ENCODE measurements at places on chromosomes 4 and X.

DNA sequence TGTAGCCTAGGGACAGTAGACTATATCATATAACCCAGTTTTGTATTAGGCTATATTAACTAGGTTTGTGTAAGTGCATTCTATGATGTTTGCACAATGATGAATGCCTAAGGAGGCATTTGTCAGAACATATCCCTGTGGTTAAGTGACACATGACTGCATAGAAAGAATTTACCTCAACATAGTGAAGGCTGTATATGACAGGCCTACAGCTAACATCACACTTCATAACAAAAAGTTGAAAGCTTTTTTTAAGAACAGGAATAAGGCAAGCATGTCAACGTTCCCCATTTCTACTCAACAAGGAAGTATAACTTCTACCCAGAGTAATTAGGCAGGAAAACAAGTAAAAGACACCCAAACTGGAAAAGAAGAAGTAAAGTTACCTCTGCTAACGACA lies 165.9 kb upstream of the NDST4 start:
- DNase-seq, result no peak

DNA sequence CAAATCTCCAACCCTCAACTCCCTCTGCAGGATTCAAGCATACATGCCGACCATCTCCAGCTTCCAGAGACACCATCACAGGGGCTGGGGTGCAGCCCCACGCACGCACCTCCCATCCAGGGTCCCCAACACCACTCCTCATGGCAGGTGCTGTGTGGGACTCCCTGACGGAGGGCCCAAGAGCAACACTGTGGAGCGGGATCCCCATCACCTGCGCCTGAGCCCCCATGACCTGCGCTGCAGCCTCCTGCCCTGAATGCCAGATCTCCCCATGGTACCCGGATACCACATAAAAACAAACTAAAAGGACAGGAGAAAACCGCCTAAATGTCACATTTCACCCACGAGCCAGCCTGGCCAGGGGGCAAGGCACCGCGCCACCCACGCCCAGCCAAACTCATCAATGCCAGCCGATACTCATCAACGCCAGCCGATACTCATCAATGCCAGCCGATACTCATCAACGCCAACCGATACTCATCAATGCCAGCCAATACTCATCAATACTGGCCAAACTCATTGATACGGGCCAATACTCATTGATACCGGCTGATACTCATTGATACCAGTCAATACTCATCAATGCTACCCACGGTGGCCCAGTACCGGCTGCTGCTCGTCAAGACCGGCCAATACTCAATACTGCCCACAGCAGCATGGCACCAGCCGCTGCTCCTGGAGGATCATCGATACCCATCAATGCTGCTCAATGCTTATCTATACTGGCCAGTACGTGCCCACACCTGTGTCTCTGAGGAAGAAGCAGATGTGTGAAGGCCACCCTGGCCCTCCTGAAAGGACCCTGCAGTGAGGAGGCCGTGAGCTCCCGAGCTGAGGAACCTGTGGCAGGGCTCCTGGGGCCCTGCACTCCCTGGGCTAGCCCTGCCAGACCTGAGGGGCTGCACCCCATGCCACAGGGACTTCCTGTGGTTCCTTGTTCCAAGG lies 6.2 kb downstream of the CTBP1 start:
- DNase-seq, result no peak

DNA sequence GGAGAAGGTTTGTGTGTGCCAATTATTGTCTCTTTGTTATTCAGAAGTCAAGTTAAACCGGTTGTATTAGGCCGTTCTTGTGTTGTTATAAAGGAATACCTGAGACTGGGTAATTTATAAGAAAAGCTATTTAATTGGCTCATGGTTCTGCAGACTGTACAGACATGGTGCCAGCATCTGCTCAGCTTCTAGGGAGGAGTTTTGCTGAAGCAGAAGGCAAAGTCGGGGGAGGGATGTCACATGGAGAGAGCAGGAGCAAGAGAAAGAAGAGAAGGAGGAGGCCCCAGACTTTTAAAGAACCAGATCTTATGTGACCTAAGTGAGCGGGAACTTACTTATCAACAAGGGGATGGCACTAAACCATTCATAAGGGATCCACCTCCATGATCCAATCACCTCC lies 349.3 kb upstream of the PCDH18 start:
- no peak for DNase-seq

GRCh38 chr4:60605646-60606354 lies 594.3 kb upstream of the ADGRL3 start:
- no peak for DNase-seq

DNA sequence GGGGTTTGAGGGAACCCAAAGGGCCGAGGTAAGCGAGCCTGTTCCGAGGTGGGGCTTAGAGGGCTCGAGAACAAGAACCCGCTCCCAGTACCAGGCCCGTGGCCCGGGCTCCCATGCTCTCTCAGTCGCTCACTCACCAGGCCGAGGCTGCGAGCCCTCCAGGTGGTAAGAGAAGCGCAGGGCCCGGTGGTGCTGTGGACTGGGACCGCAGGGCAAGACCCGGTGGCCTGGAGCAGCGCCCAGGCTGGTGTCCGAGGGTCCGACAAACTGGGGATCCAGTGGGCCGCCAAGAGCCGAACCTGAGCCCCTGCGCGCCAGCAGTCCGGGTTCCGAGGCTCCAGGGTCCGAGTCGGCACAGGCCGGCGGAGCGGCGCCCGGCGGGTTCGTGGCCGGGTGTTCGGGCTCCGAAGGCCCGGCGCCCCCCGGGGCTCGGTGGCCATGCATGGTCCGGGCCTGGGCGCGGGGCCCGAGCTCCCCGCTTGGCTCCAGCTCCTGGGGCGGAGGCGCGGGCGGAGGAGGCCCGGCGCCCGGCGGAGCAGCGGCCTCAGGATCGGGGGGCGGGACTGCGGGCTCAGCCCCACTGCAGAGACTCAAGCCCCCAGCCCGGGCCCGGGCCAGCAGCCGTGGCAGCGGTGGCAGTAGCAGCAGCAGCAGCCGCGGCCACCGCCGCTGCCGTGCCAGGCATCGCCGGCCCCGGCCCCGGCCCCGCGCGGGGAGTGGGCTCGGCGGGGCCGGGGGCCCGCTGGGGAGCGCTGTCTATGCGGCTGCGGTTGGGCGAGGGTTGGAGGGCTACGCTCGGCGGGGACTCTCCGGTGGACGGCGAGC lies 833 bp downstream of the FGD1 start:
- no peak for DNase-seq

GRCh38 chrX:110477593-110478228 lies 119.1 kb downstream of the RTL9 start:
- no peak for DNase-seq

DNA sequence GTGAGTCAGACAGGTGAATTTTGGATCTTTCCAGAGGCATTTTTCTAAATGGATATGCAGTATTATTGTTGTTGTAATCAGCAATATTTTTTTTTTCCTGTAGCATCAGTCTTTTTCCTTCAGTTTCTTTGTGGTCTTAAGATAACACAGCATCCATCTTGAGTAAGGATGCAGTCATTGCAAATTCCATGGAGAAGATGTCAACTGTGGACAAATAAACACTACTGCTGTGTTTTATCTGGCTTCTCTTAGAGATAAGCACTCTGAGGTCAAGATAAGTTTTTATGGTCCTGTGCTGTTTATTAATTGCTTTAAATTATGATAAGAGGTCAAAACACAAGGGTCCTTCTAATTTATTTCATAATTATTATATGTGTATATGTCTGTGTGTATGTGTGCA lies 1255.7 kb downstream of the ADGRL3 start:
- no peak for DNase-seq

Data from activated naive CD4-positive, alpha-beta T cell treated with Interleukin-2 at 50 U/mL for 16 hours (primary cell).